Stimulated activated naive CD8-positive, alpha-beta T cell treated with anti-CD3 and anti-CD28 coated beads, Interleukin-15, amount 100 ng/mL, for 72 hours (primary cell): ENCODE measurements at places on chromosomes 16 and 17.
A peak's percentile ranks its signal among the peaks of the same experiment; 100 is the strongest.

- no peak for DNase-seq
Measured at GRCh38 chr17:76527430-76528111, 9.9 kb downstream of the CYGB start.

DNA sequence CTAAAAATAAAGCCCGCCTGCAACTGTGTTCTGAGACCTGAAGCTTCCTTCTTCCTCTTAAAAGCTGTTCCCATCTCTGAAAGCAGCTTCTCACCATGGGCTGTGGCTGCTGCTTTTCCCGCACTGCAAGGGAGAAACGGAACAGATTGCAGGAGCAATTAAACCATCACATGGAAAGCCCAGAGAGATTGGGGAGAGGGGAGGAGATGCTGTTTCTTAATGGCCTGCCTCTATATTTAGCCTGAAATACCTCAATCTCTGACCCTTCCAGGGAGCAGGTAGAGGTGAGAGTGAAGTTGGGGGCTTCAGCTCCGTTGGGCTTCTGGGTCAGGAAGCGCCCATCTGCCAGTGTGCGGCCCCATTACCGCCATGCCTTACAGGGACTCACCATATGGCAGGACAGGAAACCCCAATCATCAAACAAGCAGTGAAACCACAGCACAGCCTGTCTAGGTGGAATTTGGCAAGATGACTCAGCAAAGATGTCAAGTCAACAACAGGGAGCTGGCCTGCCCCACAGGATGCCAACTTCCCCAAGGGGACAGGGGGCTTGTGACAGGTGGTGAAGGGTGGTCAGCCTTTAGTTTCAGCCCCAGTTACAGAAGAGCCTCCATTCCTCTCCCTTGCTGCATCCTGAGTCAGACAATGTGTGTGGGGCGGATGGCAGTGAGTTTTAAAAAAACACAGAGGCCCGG is 286.6 kb upstream of the CCL2 start:
- DNase-seq: peak; percentile 23

DNA sequence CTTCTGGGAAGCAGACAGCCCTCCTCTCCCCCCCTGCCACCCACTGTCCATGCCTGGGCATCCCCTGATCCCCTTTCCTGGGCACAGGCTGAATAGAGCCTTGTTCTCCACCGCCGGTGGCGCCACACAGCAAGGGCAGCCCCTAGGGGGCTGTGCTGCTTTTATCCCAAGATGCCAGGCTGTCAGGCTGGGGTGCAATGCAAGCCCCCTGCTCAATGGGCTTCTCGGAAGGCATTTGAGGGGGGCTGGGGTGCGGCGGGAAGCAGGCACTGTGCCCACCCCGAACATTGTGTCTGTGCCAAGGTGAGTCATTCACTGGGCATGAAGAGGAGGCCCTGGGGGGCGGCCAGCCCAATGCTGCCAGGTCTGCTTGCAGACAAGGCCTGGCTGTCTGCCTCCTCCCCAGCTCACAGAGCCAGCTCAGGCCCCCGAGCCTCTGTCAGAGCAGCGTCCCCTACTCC is 1.5 kb upstream of the GFAP start:
- no peak for DNase-seq

GRCh38 chr16:50478773-50479149 is 69.4 kb upstream of the NKD1 start:
- DNase-seq: no peak

DNA sequence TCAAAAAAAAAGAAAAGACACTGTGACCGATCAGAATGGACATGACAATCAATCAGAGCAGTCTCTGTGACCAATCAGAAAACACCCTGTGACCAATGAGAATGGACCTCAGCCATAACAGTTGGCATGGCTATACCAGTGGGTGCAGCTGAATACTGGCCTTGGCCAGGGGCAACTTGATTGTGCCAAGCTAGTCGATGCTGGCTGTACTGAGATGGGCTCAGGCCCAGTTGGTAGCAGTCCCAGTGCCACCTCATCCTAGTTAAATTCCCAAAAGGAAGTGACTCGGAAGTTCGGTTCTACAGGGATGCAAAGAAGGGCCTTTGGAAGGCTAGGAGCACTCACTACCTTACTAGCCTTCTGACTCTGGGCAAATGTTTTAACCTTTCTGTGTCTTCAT is 37.2 kb upstream of the BCO1 start:
- DNase-seq: no peak

GRCh38 chr17:69245617-69246016 is 17.0 kb upstream of the ABCA10 start:
- DNase-seq: no peak

- peak; percentile 38 for DNase-seq
Measured at GRCh38 chr16:1812732-1813163, 13.9 kb downstream of the HAGH start.

GRCh38 chr17:30134551-30134950 is 17.9 kb downstream of the NSRP1 start:
- DNase-seq: no peak

- DNase-seq: no peak
Measured at GRCh38 chr17:47286198-47286914, 32.7 kb downstream of the ITGB3 start.
